ENCODE measurements at places on chromosomes 13 and 19.

GRCh38 chr19:33143897-33144405, 12.0 kb downstream of the WDR88 start:
- DNase-seq, result peak; percentile 48

- DNase-seq, result no peak
Observed at GRCh38 chr13:77460195-77460594, 75.3 kb upstream of the SCEL start.

GRCh38 chr13:79267560-79267959, 138.5 kb downstream of the RBM26 start:
- no peak for DNase-seq

DNA sequence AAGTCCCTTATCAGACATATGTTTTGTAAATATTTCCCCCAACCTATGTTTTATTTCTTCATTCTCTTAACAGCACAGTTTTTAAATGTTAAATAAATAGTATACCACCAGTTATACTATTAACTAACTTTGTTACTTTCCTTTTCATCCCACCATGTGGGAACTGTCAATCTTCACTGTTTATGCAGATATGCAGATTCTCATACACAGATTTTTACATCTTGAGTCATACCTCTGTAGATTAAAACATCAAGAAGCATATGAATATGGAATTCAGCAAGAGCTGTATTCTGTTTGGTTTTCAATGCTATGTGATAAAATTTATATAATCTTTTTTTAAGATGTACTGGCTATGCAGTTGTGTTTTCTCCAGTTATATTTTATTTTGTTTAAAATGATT, 566.3 kb downstream of the LIG4 start:
- no peak for DNase-seq

DNA sequence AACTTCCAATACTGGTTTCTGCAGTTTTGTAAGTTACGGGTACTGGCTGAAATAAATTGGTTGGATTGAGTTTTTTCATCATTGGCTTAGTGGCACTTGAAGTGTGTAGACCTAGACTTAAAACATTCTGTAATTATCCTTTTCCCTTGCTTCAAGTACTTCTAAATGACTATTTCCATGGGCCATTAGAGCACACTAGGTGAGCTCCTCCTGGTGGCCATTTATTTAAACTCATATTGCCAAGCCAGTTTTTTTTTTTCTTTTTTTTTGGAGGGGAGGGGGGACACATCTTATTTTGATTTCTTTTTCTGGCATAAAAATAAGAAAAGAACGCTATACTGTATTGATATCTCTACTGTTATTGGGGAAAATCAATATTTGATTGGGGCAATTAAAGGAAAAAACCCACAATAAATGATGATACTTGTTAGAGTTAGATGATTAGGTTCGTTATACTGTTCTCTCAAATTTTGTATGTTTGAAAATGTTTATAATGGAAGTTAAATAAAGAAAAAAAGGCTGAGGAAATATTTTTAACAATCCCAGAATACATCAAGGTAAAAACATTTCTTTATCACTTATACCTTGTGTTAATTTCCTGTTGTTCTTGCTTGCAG, 82.9 kb downstream of the PDS5B start:
- no peak for DNase-seq

- no peak for DNase-seq
Observed at GRCh38 chr13:29994911-29995595, 144.6 kb upstream of the UBL3 start.

DNA sequence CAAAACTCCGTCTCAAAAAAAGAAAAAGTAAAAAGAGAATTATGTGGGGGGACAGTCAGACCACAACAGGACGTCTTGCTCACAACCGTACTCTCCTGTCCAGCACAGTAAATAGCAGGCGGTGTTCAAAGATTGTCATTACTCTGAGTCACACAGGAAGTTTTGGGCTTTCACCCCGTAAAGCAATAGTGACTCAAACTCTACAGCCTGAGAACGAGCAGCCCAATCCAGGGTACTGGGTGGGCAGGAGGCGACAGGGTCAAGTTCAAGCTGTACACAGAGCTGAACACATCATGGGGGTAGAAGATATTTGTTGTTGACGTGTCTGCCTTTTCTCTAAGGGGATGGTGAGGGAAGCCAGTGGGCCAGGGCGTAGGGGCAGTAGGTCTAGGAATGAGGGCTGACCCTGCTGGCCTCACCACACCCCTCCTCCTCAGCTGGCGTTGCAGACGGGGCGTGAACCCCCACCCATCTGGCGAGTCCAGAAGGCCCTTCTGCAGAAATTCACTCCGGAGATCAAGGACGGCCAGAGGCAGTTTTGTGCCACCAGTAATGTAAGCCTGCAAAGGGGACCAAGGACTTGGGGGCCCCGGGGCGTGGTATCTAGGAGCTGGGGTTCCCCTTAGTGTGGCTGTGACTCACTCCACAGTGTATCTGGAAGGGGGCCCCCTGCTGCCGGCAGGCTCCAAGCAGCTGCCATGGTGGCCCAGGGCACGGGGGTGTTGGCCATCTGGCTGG, 23.3 kb downstream of the PRR12 start:
- no peak for DNase-seq

- no peak for DNase-seq
Observed at GRCh38 chr19:43752287-43752875, 2.4 kb downstream of the SMG9 start.

DNA sequence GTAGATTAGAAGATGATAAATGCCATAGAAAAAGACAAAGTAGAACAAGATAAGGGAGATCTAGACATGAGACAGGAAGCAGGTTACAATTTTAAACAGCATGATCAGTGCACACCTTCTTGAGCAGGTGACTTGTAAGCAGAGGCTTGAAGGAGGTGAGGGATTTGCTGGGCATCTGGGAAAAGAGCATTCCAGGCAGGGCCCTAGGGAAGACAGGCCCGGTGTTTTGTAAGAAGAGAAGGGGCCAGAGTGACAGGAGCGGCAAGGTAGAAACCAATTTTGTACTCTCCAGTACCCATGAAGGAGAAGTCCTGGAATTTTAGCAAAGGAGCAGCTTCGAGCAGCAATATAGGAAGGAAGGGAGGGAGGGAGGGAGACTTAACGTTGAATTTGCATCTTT, 296.5 kb downstream of the MZT1 start:
- DNase-seq, result no peak

GRCh38 chr19:49669516-49669915, 3.8 kb downstream of the BCL2L12 start:
- no peak for DNase-seq

- DNase-seq, result no peak
Observed at GRCh38 chr19:35506011-35506410, 7.4 kb downstream of the DMKN start.

DNA sequence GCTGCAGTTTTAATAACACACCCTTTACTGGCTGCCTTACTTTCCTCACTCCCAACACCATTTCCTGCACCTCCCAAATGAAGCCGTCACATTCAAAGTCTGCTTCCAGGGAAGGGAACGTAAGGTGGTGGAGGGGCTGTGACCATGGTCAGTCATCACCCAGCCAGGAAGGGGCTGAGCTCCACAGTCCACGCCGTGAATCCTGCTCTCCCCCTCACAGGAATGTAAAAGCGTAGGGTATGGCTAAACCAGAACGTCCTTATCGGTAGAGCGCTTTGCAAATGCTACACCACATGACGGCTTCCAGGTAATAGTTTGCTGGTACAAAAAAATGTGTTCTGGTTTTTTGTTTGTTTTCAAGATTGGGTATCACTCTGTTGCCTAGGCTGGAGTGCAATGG, 7.0 kb downstream of the NUMBL start:
- no peak for DNase-seq

- DNase-seq, result no peak
Observed at GRCh38 chr13:27309967-27310598, 39.5 kb downstream of the RASL11A start.

DNA sequence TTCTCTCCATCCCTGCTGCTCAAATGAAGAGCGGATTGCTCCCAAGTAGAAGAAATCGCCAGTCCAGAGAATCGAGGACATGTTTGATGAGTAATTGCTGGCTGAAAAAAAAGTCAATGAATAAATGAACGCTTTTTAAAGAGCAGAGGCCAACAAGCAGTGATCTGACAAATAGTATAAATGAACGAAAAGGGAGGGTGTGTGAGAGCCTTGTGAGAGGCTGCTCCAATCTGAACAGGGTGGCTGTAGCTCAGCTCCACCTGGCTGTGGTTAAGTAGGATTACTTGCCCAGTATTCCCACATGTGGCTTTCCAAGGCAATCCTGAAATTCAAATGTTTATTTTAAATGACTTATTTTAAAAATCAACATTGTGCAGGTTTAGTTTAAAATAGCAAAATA, 117.1 kb downstream of the TSHZ3 start:
- no peak for DNase-seq

GRCh38 chr13:29905845-29906244, 55.4 kb upstream of the UBL3 start:
- no peak for DNase-seq

DNA sequence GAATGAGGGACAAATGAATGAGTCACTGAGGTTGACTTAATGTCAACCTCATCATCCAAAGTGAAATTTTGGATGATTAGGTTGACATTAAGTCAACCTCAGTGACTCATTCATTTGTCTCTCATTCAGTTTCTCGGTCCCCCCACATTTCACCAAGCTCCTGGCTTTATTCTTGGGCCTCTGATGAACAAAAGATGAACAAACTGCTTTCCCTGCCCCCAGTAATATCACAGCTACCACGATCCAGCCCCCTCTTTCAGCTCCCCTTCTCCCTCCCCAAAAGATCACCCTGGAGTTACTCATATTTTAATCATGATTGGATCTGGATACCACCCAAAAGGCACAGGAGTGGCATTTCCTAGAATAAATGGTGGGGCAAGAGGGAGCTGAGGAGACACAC, 10.8 kb downstream of the CEACAM18 start:
- DNase-seq, result peak; percentile 21

DNA sequence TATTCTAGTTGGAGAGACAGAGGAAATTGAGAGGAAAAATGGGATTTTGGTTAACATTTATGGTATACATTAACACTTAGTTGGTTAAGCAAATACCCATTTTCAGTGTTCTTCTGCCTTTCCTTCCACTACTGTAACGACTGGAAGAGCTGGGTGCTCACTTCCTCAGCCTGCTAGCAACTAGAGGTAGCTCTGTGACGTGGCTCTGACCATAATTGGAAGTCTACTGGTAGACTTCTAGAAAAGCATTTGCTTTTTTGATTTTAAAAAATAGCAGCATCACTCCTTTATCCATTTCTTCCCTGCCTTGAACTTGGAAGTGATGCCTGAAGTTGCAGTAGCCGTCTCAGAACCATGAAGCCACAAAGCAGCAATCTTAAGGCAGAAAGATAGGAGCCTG, 15.9 kb downstream of the NHLRC3 start:
- DNase-seq, result no peak

GRCh38 chr13:24052547-24053518, 107.7 kb upstream of the SPATA13 start:
- no peak for DNase-seq

GRCh38 chr13:30134578-30134977, 172.8 kb downstream of the KATNAL1 start:
- no peak for DNase-seq

DNA sequence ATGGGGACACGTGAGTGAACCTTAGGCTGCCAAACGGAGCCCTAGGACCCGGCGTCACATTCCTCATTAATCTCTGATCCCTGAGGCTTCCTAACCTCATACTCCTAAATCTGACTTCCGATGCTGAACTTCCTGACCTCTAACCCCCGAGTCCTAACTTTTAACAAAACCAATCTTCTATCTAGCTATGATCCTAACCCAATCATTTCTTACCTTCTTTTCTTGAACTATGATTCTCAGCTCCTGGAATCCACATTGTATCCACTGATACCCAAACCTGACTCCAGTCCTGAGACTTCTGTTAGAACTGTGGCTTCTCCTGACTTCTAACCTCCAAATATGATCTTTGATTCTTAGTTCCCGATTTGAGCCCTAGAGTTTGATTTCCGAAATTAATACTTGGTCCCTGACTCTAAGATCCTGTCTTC, 447 bp downstream of the NFKBIB start:
- no peak for DNase-seq

GRCh38 chr19:30924670-30925069, 424.6 kb downstream of the TSHZ3 start:
- no peak for DNase-seq

DNA sequence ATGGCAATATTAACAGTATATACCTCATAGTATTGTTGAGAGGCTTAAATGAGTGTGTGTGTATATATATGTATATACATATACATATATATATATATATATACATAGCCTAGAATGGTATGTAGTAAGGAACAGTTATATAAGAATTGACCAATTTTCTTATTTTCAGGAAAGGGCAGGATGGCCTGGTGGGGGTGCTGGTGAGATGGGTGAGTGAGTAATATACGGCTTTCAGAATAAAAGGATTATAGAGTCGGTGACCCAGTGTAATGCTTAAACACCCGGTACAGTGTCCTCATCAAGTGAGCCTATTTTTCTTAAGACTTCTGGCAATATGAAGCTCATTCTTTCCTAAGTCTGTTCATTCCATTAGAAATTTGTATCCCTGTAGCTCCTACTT, 11.7 kb upstream of the FAM216B start:
- DNase-seq, result no peak

- peak; percentile 34 for DNase-seq
Observed at GRCh38 chr19:4379383-4380253, 20.7 kb downstream of the SH3GL1 start.

- no peak for DNase-seq
Observed at GRCh38 chr13:35771898-35772297, 295.4 kb upstream of the MAB21L1 start.

DNA sequence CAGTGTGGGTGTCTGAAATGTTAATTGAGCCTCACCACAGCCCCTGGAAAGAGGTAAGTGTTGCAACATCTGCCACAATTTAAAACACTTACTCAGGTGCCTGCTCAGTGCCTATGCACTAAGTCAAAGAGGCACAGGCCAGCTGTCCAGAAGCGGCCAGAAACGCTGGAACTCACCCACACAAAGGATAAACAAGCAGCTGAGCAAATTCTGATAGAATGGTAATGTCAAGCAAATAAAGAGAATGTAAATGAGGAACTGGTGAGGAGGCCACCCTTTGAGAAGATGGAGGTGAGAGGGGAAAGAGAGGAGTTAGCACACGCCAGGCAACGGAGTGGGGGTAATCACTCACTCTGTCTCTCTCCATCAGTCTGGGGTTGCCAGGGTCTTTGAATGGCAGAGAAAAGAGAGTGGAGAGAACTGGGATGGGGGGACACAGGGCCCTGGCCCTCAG, 67.7 kb upstream of the SERP2 start:
- DNase-seq, result no peak

All from activated naive CD4-positive, alpha-beta T cell treated with anti-CD3 and anti-CD28 coated beads, Interleukin-2, amount 50 U/mL, for 16 hours (primary cell).